Upper lobe of right lung (tissue), 1 donor: ENCODE measurements at places on chromosomes 6 and 20. TPM values are rescaled to one million over a fixed set of nuclear protein-coding genes. Genes with fewer than 3 reads are reported as not detected.

The SNAP25 gene
- 1.9 TPM for total RNA-seq

DNA sequence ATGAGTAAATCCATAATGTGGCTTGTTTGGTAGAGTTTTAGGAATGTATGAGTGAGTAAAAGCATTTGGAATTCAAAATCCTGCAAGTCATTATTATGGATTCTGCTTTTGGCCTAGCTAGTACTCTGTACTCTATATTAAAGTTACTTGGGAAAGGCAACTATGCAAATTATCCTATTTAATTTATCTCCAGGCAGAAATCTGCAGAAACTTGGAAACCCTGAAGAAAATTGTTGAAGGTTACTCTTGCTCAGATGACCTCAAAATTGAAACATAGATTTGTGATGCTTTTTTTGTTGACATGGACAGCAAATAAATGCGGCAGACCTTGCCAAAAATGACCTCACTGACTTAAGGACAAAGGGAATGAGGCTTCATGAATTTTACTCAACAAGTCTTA is 477.1 kb upstream of the EYS start:
- DNase-seq, result no peak

DNA sequence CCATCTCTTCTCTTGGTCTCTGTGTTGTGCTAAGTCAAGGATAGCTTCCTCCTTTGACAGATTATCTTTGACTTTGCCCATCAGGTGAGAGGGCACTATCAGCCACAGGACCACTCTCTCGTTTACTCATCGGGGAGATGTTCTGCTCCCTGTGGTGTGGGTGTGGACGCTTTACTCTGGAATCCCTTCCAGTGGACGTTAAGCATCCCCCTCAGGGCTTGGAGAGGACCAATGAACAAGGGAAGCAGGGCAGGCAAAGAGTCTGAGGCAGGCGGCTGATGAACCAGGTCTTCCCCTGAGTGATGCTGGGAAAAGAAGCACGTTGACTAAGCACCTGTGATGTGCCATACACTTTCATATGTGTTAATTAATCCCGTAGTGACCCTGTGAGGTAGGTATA is 21.0 kb upstream of the RNF24 start:
- DNase-seq, result no peak

- no peak for DNase-seq
Observed at GRCh38 chr6:24381476-24382219, 21.1 kb upstream of the MRS2 start.

GRCh38 chr20:10863337-10864060 is 189.7 kb upstream of the JAG1 start:
- no peak for DNase-seq

GRCh38 chr6:138017166-138017757 is 90.0 kb downstream of the PERP start:
- DNase-seq, result no peak

DNA sequence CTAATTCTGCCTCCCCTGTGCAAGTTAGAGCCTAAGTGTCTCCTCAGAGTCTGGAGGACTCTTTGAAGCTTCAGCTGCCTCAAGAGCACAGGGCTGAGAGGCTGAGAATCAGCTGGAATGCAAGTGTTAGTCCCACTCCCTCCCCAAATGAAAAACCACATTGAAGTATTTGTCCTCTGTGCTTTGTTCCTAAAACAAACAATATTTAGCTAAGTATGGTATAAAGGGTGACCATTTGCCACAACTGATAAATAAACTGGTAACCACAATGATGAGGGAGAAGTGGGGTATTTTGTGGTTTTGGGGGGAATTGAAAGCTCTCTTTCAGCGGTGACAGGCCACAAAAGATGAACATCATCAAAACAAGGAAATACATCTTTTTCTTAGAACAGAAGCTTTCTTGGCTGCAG is 91.7 kb upstream of the HDDC2 start:
- DNase-seq, result no peak
